ENCODE measurements at places on chromosomes 16 and 17.

DNA sequence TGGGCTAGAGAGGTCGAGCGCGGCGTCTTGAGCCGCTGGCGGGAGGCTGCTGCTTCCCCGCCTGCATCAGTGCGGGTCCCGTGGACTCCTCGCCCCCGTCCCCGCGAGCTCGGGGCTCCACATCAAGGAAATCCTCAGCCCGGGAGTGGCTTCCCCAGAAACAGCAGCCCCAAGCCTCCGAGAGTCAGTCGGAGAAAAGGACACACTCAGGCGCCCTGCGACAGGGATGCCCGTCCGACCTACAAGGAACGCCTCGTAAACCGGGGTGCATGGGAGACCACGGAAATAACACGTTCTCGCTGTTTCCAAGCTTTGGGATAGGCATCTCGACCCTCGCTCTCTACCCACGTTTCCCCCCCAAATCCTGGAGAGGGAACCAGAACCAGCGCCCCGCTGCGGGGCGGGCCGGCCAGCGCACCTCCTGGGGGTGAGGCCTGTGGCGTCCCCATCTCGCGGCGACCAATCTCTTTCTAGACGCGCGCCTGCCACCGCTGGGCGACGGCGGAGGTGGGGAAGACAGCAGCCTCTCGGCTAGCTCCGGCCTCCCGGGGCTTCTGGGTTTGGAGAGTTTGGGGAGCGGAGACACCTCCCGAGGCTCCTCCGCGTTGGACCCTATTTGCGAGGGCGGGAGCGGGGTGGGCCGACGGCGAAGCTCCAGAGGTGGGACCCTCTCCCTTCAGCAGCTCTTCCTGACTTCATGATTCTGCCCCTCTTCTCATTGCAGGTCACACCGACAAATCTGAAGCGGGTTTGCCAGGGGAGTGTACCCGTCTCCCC lies 759 bp upstream of the TP53I13 start:
- H3K36me3 ChIP-seq = no peaks in the 10 kb centered on the region
- no peaks in the 10 kb centered on the region for H3K27me3 ChIP-seq
- peak; percentile 56 for DNase-seq
- H3K27ac ChIP-seq = peak overlapping the region; percentile 90
- peaks cover 4% of the 10 kb centered on the region for H3K4me1 ChIP-seq

- peaks cover 7% of the 10 kb centered on the region for H3K36me3 ChIP-seq
- H3K4me3 ChIP-seq = no peak overlapping the region
- no peaks in the 10 kb centered on the region for H3K4me1 ChIP-seq
- no peak for DNase-seq
- no peak overlapping the region for H3K27ac ChIP-seq
- H3K27me3 ChIP-seq = no peaks in the 10 kb centered on the region
Measured at GRCh38 chr16:68300734-68301459, 9.8 kb downstream of the SLC7A6OS start.

DNA sequence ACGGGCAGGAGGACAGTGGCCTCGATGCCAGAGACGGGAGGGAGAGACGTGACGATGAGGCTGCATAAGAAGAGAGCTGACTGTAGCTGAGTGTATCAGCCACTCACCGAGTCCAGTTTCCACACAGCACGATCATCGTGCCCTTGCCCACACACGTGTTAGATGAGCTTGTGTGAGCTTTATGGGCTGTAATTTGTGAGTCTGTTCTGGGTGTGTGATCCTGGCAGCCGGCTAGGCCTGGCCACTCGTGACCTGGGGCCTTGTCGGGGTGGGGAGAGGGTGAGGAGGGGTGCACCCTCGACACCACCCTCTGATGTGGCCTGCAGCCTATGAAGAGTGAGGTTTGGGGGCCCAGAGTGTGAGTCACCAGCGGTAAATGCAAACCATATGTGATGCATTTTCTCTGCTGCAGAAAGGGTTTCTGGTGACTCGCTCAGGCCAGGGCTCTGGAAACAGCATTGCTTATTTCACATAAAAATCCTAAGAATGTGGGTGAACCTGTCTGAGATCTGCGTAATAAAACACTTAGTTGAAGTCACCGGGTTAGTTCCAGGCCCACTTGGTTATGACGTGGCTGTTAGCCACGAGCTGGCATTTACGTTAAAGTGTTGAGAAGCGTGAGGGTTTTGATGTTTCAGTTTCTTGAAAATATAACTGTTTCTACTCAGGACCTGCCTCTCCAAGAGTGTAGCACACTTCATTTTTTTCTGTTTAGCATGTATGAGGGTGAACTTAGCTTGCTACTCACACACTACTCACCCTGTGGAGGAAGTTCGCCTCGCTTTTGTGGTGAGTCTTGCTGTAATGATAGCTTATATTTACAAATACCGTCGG lies 4.2 kb downstream of the METRNL start:
- no peak overlapping the region for H3K27ac ChIP-seq
- H3K4me3 ChIP-seq = no peak overlapping the region
- DNase-seq = no peak
- H3K36me3 ChIP-seq = no peaks in the 10 kb centered on the region
- no peaks in the 10 kb centered on the region for H3K27me3 ChIP-seq

GRCh38 chr16:4142268-4142667 lies 26.0 kb upstream of the ADCY9 start:
- no peak overlapping the region for H3K4me3 ChIP-seq
- no peaks in the 10 kb centered on the region for H3K27me3 ChIP-seq
- H3K27ac ChIP-seq = no peak overlapping the region
- H3K4me1 ChIP-seq = no peaks in the 10 kb centered on the region
- no peak for DNase-seq
- no peaks in the 10 kb centered on the region for H3K36me3 ChIP-seq

- H3K4me3 ChIP-seq = no peak overlapping the region
- no peaks in the 10 kb centered on the region for H3K27me3 ChIP-seq
- no peak for DNase-seq
- no peaks in the 10 kb centered on the region for H3K36me3 ChIP-seq
- no peak overlapping the region for H3K27ac ChIP-seq
- no peaks in the 10 kb centered on the region for H3K4me1 ChIP-seq
Measured at GRCh38 chr17:78899361-78900260, 3.4 kb downstream of the CEP295NL start.

GRCh38 chr16:80846275-80846674 lies 41.9 kb upstream of the CDYL2 start:
- no peaks in the 10 kb centered on the region for H3K4me1 ChIP-seq
- H3K36me3 ChIP-seq = no peaks in the 10 kb centered on the region
- DNase-seq = no peak
- H3K4me3 ChIP-seq = no peak overlapping the region
- no peaks in the 10 kb centered on the region for H3K27me3 ChIP-seq
- no peak overlapping the region for H3K27ac ChIP-seq

DNA sequence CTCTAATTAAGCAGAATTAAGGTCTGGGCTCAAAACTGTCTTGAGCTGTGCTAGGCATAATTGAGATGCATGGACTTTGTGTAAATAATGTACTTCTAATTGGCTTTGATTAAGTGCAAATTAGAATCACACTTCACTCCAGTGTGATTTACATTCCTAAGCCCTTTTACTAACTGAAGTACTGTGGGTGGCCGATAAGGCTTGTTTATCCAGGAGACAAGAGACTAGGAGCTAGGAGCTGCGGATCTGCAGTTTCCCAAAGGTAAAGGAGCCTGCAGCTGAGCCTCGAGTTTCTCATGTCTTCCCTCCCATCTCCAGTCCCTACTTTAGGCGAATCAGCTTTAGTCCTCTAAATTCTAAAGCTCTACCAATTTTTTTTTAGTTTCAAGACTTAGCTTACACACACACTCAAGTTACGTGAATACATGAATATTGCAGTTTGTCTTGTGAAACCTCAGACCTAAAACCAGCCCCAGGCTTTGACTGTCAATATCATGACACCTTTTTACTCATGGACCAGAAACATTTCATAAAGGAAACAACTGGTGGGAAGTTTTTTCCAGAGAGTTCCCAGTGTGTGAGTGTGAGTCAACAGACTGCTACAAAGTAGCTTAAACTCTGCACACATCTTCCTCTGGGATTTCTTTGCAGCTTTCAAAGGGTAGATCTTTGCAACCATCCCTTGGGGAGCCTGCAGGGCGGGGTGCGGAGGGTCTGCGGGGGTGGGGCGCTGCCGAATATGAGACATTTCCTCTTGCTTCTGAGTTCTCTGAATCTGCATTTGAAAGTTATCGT lies 113.9 kb upstream of the TBX2 start:
- no peak overlapping the region for H3K4me3 ChIP-seq
- H3K4me1 ChIP-seq = no peaks in the 10 kb centered on the region
- H3K27ac ChIP-seq = no peak overlapping the region
- H3K27me3 ChIP-seq = no peaks in the 10 kb centered on the region
- no peak for DNase-seq

DNA sequence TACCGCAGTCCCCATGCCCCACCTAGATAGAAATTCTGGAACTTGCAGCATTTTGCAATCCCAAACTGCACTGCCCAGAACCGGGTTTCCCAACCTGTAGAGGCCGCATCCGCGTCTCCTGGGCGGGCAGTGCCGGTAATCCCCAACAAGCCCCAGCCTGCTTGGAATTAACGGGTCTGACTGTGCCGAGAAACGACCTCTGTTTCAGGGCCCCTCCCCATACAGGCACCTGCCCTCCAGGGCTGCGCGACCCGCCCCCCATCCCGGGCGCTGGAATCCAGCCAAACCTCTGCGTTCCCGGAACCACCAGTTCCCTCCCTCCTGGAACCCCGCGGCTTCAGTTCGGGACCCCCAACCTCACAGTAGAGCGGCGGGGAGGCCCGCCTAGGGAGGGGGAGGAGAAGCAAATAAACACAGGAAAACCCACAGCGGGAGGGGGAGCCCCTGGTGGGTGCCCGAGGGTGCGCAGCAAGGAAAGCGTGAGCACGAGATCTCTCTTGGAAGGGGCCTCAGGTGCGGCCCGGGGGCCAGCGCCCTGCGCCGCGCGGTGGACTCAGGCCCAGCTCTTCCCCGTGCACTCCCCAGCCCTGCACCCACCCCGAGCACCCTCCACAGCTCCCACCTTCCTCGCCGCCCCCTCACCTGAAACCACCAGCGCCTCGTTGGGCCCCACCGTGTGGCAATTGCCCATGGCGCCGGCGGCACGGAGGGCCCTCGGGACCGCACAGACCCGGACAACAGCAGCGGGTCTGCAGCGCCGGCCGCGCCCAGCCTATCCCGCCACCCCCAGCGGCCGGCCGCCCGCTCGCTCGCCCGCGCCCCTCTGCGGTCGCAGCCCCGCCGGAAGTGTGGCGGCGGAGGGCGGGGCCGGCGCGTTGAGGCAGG lies at the start of gene FLOT2:
TSS of gene FLOT2 (minus strand) at position 850 of the 885 bp plus-strand sequence. CDS start at position 691, 159 bp downstream.
- DNase-seq = peak; percentile 91
- peak within 1 kb of the TSS; percentile 95 for H3K4me3 ChIP-seq
- peaks cover 20% of the 10 kb centered on the region for H3K4me1 ChIP-seq
- no peaks in the 10 kb centered on the region for H3K36me3 ChIP-seq
- H3K27ac ChIP-seq = peak within 1 kb of the TSS; percentile 96

- peak overlapping the region; percentile 7 for H3K4me3 ChIP-seq
- DNase-seq = no peak
- H3K27me3 ChIP-seq = no peaks in the 10 kb centered on the region
- H3K27ac ChIP-seq = peak overlapping the region; percentile 88
- no peaks in the 10 kb centered on the region for H3K36me3 ChIP-seq
Measured at GRCh38 chr17:40112718-40113109, 9.1 kb upstream of the MSL1 start.

DNA sequence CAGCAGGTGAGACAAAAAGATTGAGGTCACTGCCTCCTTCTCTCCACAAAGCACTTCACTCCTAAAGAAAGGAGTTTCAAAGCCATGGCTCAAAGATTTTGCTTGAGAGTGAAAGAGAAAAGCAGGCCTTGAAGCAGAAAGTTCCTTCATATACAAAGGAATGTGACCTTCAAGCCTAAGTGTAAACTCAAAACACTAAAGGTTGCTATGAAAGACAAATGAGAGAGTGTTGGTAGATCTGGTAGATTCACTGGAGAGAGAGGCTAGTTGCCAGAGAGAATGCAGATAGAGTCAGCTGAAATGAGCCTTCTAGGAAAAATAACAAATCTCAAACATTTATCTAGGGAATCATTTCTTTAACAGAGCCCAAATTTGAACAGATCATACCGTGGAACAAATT lies 305.2 kb downstream of the CDH8 start:
- H3K27ac ChIP-seq = no peak overlapping the region
- no peak for DNase-seq
- no peak overlapping the region for H3K4me3 ChIP-seq
- no peaks in the 10 kb centered on the region for H3K27me3 ChIP-seq

DNA sequence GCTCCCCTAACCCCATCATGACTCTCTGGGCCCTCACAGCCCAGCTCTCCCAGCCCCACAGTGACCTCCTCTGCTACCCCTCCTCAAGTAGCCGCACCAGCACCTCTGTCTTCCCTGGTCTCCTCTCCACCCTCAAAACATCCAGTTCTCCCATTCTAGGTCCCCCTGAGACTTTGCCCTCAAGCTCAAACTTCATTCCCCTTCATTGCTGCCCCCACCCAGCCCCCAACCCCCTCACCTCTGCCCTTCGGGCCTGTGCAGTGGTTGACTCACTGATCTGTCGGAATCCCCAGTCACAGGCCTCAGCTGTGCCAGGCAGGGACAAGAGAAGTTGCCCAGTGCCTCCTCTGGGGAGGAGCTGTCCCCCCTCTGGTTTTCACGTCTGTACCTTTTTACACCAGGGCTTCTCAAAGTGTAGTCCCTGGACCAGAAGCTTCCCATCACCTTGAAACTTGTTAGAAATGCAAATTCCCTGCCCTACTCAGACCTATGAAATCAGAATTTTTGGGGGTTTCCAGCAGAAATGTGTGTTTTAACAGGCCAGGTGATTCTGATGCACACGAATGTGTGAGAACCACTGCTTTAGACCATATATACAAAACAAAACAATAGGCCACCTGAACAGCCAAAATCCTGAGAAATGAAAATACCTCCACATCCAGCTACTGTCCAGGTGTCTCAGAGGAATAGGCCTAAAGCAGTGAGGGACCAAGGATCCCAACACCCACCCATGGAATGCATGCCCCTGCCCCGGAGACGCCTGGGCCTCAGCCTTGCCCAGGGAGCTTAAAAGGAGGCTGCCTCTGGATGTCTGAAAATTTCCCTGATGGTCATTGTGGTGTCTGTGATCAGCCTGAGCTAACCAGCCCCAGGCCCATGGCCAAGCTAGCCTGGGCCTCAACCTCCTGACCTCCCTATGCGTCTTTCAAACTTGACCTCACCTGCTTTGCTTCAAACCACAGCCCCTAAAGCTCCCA lies 853 bp upstream of the DOK4 start:
- H3K4me3 ChIP-seq = peak overlapping the region; percentile 67
- H3K4me1 ChIP-seq = peaks cover 5% of the 10 kb centered on the region
- H3K27ac ChIP-seq = peak overlapping the region; percentile 63
- H3K27me3 ChIP-seq = no peaks in the 10 kb centered on the region
- no peak for DNase-seq

GRCh38 chr16:47660540-47660939 lies 199.4 kb downstream of the PHKB start:
- H3K27ac ChIP-seq = no peak overlapping the region
- H3K27me3 ChIP-seq = no peaks in the 10 kb centered on the region
- no peak for DNase-seq
- H3K36me3 ChIP-seq = no peaks in the 10 kb centered on the region

- no peak overlapping the region for H3K4me3 ChIP-seq
- DNase-seq = no peak
- H3K27me3 ChIP-seq = no peaks in the 10 kb centered on the region
- peaks cover 7% of the 10 kb centered on the region for H3K36me3 ChIP-seq
Measured at GRCh38 chr16:87425941-87426340, 33.8 kb downstream of the MAP1LC3B start.

GRCh38 chr17:30308406-30308805 lies 16.7 kb upstream of the BLMH start:
- no peaks in the 10 kb centered on the region for H3K36me3 ChIP-seq
- H3K4me3 ChIP-seq = no peak overlapping the region

- H3K27ac ChIP-seq = peak overlapping the region; percentile 69
- H3K27me3 ChIP-seq = no peaks in the 10 kb centered on the region
- H3K36me3 ChIP-seq = no peaks in the 10 kb centered on the region
- H3K4me1 ChIP-seq = peaks cover 7% of the 10 kb centered on the region
- DNase-seq = no peak
- H3K4me3 ChIP-seq = peak overlapping the region; percentile 59
Measured at GRCh38 chr17:78359321-78359996, 418 bp downstream of the SOCS3 start.

- no peak overlapping the region for H3K27ac ChIP-seq
- no peaks in the 10 kb centered on the region for H3K27me3 ChIP-seq
- no peak overlapping the region for H3K4me3 ChIP-seq
- no peaks in the 10 kb centered on the region for H3K4me1 ChIP-seq
Measured at GRCh38 chr16:27977966-27978365, 85.5 kb downstream of the GSG1L start.
